Sigmoid colon (tissue), 7 donors: ENCODE measurements at places on chromosomes 2 and 18. TPM values are rescaled to one million over a fixed set of nuclear protein-coding genes. Genes with fewer than 3 reads are reported as not detected.

RASGRP3 gene
- 8.6 TPM for total RNA-seq

SPDYA gene
- 1.1 TPM for total RNA-seq

FBXO36 gene
- total RNA-seq: 3.0 TPM

LRP1B gene
- 5.1 TPM for total RNA-seq

MAP3K19 gene
- not detected for total RNA-seq

C1GALT1C1L gene
- 2.7 TPM for total RNA-seq

UGT1A4 gene
- total RNA-seq: not detected

EIF2AK3 gene
- total RNA-seq: 16.6 TPM

VWC2L gene
- not detected for total RNA-seq

IL1F10 gene
- not detected for total RNA-seq

ST6GAL2 gene
- total RNA-seq: 0.83 TPM

POTEI gene
- total RNA-seq: not detected

HOXD3 gene
- total RNA-seq: 4.1 TPM

GKN1 gene
- not detected for total RNA-seq

- no peak for DNase-seq
Observed at GRCh38 chr18:49225160-49225559, 235.3 kb downstream of the DYM start.

DNA sequence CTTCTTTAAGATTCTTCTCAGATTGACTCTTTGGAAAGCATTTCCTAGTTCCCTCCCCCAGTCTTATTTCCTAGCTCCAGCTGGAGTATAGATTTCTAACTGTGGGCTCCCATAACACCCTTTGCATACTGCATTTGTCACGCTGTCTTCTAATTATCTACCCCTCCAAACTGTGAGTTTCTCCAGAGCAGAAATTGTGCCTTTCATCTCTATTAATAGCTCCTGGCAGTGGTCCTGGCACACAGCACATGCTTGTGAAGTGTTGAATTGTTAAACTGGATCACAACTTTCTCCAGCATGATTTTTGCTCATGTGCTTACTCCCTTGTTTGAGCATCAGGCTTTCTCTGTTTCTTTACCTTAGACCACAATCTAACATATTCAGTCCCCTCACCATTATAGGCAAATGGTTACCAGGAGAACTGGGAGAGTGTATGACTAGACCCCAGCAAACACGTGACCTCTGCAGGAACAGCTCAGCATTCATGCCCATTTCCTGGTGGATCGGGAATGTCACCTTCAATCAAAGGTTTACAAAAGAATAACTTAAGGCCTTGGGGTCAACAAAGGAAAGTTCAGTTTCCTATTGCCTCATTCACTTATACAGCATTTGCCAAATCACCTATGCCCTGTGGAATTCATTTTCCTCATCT, 175.7 kb upstream of the TANK start:
- DNase-seq: peak; percentile 77

DNA sequence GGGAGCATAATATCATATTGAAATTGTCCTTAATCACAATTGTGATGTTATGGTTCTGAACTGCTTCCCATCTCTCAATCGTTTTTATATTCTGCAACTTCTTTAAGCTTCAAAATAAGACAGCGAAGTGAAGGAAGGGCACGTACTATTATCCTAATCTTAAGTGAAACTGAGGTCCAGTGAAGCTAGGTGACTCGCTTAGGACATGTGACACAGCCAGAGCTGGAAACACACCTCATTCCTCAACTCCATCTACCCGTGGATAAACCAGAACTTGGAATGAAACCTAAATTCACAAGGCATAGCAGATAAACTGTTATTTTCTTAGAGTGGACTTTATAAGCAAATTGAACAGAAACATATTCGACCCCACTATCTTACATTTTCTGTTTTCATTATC, 191.2 kb upstream of the PXDN start:
- DNase-seq: no peak

DNA sequence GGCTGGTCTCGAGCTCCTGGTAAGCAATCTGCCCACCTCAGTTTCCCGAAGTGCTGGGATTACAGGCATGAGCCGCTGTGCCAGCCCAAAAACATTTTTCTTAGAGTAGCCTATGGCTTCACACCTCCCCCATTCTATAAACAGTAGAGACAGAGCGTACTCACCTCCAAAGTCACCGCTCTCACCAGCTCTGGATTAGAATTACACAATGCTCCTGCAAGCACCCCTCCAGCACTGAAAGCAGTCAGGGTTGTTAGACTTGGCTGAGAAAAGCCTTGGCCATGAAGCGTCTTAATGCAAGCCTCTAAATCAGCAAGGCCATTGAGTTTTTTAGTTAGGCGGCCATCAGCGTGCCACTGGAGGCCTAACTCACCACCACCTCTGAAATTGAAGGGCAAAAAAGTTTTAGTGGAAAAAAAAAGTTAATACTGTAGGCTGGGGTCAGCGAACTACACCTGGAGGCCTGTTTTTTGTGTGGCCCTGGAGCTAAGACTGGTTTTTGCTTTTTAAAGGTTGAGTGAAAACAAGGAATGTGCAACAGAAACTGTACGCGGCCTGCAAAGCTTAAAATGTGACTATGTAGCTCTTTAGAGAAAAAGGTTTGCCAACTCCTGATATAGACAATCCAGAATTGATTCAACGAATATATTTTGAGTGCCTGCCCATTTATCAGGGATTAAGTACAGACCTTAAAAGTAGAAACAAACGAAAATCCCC, 34.6 kb downstream of the PREPL start:
- no peak for DNase-seq

DNA sequence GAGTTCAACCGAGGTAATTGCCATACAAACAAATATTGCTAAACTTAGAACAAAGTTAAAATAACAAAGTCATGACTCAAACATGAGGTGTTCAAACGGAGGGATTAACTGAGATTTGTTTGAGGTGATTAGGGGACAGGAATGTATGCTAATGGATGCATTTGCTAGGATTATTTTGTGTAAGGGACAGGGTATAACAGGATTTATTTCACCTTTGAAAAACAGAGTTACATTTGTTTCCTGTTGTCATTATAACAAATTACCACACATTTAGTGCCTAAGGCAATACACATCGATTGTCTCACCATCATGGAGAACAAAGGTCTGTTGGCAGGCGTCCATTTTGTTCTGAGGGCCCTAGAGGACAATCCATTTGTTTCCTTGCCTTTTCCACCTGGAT, 304.3 kb upstream of the CNTNAP5 start:
- no peak for DNase-seq

DNA sequence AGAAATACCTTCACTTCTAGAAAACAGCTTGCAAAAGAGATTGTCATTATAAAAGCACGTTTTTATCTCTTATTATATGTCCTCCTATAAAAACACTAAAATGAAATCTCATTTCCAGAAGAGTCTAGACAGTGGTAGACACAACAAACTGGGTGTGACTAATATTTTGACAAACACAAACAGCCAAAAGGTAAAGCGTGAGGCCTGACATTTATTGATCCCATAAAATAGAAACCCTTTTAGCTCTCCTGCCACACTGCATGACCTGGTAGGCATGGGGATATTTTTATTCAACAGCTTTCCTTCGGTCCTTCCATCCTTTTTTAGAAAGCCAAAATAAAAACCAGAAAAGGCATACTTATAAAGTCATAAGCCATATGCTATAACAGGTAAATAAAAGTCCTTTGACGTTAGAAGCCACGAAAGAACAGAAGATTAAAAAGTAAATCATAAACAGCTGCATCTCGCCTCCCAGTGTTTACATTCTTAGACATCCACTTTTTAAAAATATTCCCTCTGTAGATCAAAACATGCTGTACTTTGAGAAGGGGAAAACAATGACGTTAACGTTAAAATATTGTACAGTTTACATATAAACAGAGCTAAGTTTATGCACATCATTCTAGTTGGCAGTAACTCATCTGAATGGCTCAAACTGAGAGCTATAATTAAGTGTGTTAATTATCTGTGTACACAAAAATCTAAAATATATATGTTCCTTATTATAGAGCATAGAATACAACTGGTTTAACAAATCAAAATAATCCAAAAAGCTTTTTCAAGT, 44.6 kb downstream of the IRS1 start:
- DNase-seq: no peak

DNA sequence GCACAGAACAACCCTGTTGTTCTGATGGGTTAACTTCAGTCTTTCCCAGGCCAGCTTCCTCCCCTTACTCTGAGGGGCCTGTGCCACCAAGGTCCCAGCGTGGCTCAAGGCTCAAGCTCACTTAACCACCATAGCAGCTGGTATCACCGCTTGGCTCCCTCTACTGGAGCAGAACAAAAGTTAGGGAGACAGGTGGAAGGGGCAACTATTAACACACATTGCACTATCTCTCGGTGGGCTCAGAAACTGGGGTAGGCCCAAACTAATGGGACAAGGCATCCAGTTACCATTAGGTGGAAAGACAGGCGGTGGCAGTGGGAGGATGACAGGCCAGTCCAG, 88.7 kb upstream of the ATL2 start:
- no peak for DNase-seq

GRCh38 chr18:62979176-62979575, 263.8 kb downstream of the PHLPP1 start:
- no peak for DNase-seq

DNA sequence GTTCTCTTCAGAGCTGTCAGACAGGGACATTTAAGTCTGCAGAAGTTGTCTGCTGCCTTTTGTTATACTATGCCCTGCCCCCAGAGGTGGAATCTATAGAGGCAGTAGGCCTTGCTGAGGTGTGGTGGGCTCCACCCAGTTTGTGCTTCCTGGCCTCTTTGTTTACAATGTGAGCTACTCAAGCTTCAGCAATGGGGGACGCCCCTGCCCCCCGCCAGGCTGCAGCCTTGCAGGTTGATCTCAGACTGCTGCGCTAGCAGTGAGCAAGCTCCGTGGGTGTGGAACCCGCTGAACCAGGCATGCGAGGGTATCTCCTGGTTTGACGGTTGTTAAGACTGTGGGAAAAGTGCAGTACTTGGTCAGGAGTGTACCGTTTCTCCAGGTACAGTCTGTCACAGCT, 24.0 kb upstream of the PAIP2B start:
- no peak for DNase-seq

- DNase-seq: no peak
Observed at GRCh38 chr18:67402543-67402942, 114.0 kb downstream of the DSEL start.

DNA sequence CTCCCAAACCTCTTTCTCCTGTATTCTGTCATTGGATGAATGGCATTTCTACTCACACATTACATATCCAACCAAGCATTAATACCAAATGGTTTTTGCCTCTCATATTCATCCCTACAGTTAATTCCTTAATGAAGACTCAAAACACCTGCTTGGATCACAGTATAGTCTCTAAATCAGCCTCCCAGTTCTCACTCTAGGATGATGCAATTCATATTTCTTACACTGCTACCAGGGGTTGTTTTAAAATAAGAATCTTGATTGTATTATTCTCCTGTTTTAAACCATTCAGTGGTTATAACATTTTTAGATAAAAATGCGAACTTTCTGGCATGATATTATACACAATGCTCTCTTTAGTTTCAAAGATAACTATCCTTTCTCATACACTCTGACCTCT, 281.4 kb upstream of the ZEB2 start:
- DNase-seq: no peak

DNA sequence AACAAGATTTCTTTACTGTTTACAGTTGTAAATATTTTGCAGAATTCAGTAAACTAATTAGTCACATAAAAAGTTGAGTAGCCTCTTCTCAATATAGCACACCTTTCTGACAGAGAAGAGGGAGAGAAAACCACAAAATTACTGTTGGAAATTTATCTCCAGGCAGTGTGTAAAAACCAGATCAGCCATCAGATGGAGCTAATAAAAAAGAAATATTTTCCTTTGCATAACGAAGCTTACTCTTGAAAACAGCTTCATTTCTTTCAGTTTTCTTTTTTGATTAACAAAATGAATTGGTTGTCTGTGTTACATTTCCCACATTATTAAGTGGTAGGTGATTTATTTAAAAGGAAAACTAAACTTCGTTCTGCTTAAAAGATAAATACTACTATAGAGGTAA, 259.3 kb upstream of the KCNJ3 start:
- no peak for DNase-seq

- DNase-seq: no peak
Observed at GRCh38 chr18:71038196-71038595, 749.4 kb downstream of the SOCS6 start.

DNA sequence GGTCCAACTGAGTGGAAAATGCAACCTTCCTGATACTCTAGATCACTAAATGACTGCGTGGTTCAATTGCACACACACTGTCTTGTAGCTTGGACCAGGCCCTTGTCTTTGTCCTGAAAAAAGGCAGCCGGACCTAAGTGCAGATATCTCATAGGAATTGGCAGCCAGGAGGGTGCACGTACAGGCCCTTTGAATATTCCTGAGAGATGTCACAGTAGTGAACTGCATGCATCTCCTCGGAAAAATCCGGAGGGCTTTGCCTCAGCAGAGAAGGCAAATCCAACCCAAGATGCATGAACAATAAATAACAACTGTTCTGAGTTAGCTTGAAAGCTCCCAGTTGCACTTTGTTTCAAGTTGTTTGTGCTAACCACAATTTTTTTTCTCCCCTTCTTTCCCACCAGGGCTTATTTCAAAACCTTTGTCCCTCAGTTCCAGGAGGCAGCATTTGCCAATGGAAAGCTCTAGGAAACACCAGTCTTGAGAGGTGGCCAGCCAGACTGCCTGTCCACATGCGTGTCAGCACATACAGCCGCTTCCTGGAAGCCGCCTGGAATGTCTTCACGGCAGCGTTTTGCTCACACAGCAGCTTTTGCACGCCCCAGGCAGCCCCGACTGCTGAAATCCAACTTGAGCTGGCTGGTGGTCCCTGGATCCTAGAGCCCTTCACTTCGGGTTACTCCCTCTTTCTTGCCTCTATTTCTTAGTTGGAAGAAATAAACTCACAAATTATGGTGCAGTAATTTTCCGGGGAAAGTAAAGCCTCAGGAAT, 54.4 kb upstream of the FOSL2 start:
- peak; percentile 94 for DNase-seq

GRCh38 chr2:159737917-159738296, 25.6 kb downstream of the MARCHF7 start:
- no peak for DNase-seq

GRCh38 chr2:137638932-137639331, 325.3 kb upstream of the HNMT start:
- no peak for DNase-seq

DNA sequence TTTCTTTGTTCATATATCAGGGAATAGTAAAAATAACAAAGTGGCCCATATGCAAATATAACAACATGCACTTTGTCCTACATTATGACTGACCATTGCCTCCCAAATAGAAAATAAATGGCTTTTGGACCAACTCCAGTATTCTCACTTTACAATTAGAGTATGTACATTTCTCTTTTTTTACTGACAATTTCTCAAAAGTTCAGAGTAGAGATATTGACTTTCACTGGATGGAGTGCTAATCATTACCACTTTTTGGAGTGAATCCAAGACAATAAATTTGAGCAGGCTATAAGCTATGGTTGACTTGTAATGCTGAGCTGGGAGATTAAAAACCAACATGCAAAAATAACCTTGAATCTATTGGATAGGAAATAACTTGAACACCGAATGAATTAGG, 987.4 kb downstream of the SUCLG1 start:
- no peak for DNase-seq

DNA sequence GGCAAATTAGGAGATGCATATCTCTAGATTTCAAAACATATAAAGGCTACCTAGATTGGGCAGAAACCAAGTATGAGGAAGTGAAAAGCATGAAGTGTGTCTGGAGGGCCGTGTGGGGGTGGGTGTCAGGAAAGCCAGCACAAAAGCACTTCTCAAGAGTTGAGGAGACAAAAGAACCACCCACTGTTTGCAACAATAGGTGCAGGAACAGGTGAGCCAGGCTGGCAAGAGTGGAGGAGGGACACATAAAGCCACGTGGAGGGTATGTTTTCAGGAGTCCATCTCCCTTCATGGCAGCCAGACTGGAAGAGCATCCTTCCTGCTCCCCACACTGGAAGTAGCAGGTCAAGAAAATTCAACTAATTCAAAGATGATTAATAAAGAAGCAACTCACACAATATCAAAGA, 96.4 kb downstream of the CERS6 start:
- no peak for DNase-seq
